ENCODE measurements at places on chromosomes 13 and 19. TPM values are rescaled to one million over a fixed set of nuclear protein-coding genes. Genes with fewer than 3 reads are reported as not detected.

GRCh38 chr13:44808185-44808584 lies 181.1 kb downstream of the NUFIP1 start:
- DNase-seq, result no peak

GRCh38 chr13:45412274-45413049 lies 5.7 kb downstream of the SLC25A30 start:
- DNase-seq, result no peak

Gene LCP1
- 758 TPM for total RNA-seq

DNA sequence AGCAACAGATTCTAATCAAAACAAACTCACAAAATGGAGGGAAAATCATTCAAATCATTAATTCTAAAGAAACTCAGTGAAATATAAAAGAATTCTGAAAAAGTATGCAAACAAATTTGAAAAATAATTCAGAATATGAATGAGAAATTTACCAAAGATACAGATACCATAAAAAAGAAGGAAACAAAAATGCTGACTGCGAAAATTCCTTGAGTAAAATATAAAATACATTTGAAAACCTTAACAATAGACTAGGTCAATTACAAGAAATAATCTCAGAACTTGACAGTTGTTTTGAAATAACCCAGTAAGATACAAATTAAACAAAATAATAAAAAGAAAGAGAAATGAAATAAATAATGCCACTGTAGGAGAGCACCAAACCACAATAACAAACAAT lies 1289.0 kb downstream of the SLITRK1 start:
- no peak for DNase-seq

DNA sequence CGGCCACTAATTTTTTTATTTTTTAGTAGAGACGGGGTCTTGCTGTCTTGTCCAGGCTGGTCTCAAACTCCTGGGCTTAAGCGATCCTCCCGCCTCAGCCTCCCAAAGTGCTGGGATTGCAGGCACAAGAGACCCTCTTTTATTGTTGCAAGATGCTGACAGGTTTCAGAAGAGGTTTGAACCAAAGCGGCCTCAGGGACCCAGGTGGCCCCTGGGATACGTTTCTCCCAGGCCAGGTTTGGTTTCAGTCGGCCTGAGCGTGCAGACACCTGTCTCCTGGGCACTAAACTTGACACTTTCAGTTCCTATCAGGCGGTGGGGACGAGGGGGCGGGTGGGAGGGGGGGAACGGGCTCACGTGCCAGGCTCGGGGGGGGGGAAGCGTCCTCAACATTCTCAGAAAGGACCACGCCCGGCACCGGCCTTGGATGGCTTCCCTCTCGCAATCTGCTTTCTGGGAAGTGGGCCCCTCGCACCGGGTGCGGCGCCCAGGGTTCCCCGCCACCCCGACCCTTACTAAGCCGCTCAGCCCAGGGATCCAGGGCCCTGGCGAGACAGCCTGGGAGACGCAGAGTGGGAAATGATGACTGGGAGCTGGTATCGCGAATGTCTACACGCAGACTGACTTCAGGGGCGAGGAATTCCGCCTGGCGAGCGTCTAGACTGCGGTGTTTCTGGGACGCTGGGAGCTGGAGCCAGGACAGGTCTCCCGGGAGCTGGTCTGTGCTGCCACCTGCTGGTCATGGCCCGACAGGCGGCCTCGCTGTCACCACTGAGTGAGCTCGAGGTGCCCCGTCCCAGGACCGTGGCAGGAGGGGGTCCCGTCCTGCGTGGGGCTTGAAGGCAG lies 91.6 kb downstream of the GNG7 start:
- DNase-seq, result peak; percentile 96

All from activated CD4-positive, alpha-beta T cell treated with anti-CD3 and anti-CD28 coated beads, Interleukin-2, amount 10 ng/mL, durations not matched to agents 24 days and 14 days (primary cell).